ENCODE measurements at places on chromosomes 6 and 20.

DNA sequence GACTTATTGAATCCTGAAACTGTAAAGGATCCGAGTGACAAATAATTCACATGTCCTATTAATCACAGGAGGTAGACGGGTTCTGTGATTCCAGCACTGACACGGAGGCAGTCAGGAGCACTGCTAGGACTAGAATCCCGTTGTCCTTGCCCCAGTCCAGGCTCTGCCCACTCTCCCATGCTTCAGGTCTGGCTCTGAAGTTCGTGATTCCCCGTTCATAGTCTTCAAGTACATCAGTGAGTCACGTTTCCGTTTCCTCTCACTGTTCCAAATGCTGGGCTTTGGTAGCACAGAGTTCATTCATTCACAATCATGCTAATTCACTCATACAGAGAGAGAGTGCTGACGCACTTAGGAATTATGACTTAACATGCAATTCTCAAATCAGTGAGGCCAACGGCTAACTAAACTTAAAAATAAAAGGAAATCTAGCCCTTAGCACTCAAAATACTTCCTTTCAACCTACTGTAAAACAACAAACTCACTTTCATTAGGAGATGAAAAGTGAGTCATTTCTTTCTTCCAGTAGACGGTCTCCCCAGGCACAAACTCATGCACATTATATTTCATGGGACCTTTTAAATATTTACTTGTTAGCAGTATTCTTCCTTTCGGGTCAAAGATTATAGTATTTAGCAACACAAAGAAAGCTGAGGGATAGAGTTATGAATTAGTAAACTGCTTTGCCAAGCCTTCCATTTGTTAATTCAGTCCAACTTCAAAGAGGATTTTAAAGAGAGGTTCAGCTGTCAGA, 94.0 kb upstream of the NHSL1 start:
- no peak for DNase-seq

- no peak for DNase-seq
These were observed 98.8 kb upstream of the GRIK2 start for GRCh38 chr6:101294676-101295075.

GRCh38 chr6:73579851-73580246, 59.0 kb upstream of the EEF1A1 start:
- DNase-seq = no peak

DNA sequence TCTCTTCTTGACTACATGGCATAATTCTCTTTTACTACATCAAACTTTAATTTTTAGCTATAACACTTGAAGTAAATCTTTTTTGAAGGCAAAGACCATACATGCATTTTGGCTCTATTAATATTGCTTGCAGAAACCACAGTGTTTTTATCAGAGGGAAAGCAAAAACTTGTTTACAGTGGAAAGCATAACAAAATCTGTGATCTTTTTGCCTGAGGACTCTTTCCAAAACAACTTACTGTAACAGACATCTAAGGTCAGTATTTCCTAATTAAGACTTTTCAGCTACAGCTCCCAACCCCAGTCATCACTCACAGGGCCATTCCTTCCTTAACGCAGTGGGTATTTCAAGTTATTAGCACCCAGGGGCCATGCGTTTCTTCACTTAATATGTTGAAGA, 274.7 kb downstream of the CDKAL1 start:
- no peak for DNase-seq

Data from activated T-helper 9 cell treated with anti-CD3 and anti-CD28 coated beads, Interleukin-2, amount 50 U/mL, for 16 hours (primary cell).